ENCODE measurements at places on chromosomes 2 and 18. TPM values are rescaled to one million over a fixed set of nuclear protein-coding genes. Genes with fewer than 3 reads are reported as not detected.

The ABCB11 gene
- total RNA-seq = 18.4 TPM

The EVX2 gene
- total RNA-seq = not detected

The POTEJ gene
- not detected for total RNA-seq

The FBXO48 gene
- 0.98 TPM for total RNA-seq

The ACMSD gene
- total RNA-seq = 0.59 TPM

- no peak for DNase-seq
Observed at GRCh38 chr2:7905756-7906155, 776.1 kb upstream of the ID2 start.

GRCh38 chr18:5393779-5394178 lies 98.3 kb upstream of the ZBTB14 start:
- no peak for DNase-seq

DNA sequence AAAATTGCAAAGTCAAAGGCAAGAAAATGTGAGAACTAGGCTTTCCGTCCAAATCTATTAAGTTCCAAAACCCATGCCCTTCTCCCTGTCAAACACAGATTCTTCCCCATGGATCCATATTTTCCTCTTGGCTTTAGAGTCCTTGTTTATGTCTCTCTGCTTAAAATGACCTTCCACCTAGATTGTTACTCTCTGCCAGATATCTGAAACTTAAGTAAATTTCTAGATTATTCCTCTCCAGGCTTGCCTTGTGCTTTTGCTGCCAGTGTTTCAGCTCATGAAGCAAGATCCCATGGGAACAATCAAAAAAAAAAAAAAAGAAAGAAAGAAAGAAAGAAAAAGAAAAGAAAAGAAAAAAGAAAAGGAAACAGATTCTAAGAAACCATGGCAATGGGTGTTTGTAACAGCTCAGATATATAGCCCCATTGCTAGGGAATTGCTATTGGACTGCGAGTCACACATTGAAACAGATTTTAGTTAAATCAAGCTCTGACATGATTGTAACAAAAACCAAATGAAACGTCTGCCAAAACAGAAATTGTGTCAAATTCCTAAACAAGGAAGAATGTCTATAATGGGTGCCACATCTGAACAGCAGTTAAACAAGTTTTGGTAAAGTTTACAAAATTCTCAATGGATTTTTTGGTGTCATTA lies 660.7 kb upstream of the CNTNAP5 start:
- DNase-seq = no peak

DNA sequence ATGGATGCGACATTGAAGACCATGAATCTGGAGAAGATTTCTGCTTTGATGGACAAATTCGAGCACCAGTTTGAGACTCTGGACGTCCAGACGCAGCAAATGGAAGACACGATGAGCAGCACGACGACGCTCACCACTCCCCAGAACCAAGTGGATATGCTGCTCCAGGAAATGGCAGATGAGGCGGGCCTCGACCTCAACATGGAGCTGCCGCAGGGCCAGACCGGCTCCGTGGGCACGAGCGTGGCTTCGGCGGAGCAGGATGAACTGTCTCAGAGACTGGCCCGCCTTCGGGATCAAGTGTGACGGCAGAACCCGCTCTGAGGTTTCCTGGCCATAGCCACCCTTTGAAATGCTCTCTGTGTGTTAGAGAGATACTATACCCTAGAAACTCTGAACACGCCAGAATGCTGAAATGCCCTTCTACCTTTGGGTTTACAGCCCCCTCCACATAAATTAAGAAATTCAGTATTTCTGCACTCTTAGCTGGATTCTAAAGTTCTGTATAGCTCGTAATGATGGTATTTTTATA lies 659 bp downstream of the CHMP1B start:
- DNase-seq = peak; percentile 30

GRCh38 chr2:19829672-19830071 lies 72.1 kb downstream of the TTC32 start:
- DNase-seq = no peak

GRCh38 chr2:198315791-198316630 lies 511.6 kb downstream of the PLCL1 start:
- no peak for DNase-seq

DNA sequence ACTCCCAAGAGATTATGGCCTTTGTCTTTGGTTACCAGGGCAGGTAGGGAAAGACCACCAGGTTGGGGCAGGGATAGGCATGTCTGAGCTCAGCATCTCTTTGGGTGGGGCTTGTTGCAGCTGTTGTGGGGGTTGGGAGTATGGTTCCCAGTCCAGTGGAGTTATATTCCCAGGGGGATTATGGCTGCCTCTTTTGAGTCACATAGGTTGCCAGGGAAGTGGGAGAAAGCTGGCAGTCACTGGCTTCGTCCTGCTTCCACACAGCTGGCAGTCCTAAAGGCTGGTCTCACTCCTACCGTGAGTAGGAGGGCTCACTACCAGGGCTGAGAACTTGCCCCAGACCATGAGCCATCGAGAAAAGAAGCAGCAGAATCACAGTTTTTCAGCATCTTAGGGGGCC lies 79.1 kb downstream of the LYPD6 start:
- no peak for DNase-seq

DNA sequence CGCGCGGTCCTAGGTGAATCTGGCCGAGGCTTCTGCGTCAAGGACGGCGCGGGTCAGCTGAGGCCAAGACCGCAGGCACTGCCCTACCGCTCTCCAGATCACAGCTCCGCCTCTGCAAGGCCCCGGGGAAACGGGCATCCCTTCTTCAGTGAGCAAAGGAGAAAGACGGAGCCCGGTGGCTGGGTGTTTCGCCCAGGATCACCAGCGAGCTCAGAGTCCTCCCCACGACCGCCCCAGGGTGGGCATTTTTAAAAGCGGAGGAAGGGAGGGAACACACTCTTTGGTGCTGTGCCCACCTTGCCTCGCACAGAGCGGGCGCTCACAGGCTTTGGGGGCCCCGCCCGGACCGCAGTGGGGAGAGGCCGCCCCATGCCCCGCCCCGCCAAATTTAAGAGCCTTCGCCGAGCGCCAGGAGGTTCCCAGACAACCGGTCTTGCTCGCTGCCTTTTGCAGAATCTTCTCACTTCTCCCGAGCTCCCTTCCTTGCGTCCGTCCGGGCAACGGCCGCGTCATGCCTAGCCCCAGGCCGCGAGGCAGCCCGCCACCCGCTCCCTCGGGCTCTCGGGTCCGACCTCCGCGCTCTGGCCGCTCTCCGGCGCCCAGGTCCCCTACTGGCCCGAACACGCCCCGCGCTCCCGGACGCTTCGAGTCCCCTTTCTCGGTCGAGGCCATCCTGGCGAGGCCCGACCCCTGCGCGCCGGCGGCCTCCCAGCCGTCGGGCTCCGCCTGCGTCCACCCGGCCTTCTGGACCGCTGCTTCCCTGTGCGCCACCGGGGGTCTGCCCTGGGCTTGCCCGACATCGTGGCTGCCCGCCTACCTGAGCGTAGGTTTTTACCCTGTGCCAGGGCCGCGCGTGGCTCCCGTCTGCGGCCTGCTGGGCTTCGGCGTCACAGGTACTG lies at the start of gene NOTO:
Gene NOTO, plus strand, starts transcription at position 419 of the 899 bp plus-strand sequence. Its CDS starts 93 bp downstream, at position 512.
- DNase-seq = no peak

DNA sequence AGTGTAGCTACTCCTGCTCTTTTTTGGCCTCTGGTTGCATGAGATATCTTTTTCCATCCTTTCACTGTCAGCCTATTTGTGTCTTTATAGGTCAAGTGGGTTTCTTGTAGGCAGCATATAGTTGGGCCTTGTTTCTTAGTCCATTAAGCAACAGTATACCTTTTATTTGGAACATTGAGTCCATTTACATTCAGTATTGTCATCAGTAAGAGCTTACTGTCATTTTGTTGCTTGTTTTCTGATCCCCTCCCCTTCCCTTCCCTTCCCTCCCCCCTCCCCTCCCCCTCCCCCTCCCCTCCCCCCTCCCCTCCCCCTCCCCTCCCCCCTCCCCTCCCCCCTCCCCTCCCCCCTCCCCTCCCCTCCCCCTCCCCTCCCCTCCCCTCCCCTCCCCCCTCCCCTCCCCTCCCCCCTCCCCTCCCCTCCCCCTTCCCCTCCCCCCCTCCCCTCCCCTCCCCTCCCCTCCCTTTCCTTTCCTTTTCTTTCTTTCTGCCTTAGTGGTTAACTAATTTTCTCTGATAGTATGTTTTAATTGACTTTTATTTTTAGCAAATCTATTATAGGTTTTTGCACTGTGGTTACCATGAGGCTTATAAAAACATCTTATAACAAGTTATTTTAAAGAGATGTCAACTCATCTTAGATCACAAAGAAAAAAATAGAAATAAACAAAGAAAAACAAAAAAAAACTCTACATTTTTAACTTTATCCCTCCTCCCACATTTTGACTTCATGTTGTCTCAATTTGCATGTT lies 13.2 kb upstream of the DCDC2C start:
- DNase-seq = no peak

All from breast epithelium (tissue), 4 donors.